T-helper 17 cell (primary cell): ENCODE measurements at places on chromosomes 6 and 20. TPM values are rescaled to one million over a fixed set of nuclear protein-coding genes. Genes with fewer than 3 reads are reported as not detected.

GRCh38 chr6:37169496-37170272 lies at the start of gene PIM1:
PIM1 (plus strand) TSS chr6:37170152; CDS start chr6:37170576, 424 bp downstream.
- H3K27ac ChIP-seq = peak within 1 kb of the TSS; percentile 99
- no peaks in the 10 kb centered on the region for H3K27me3 ChIP-seq
- peaks cover 42% of the 10 kb centered on the region for H3K4me1 ChIP-seq
- H3K36me3 ChIP-seq = peaks cover 18% of the 10 kb centered on the region

GRCh38 chr6:85460154-85460920 lies 10.5 kb downstream of the NT5E start:
- H3K27me3 ChIP-seq = peaks cover 65% of the 10 kb centered on the region
- no peak for DNase-seq
- H3K4me1 ChIP-seq = peaks cover 25% of the 10 kb centered on the region
- H3K27ac ChIP-seq = peak overlapping the region; percentile 67
- peak overlapping the region; percentile 0 for H3K4me3 ChIP-seq
- H3K36me3 ChIP-seq = peaks cover 4% of the 10 kb centered on the region

GRCh38 chr6:166597711-166598440 lies 11.4 kb upstream of the RAMACL start:
- H3K4me3 ChIP-seq = no peak overlapping the region
- no peak for DNase-seq
- peaks cover 5% of the 10 kb centered on the region for H3K36me3 ChIP-seq

PTCHD4 gene
- total RNA-seq = not detected

- H3K4me3 ChIP-seq = no peak overlapping the region
- H3K27ac ChIP-seq = no peak overlapping the region
- no peak for DNase-seq
- H3K27me3 ChIP-seq = peaks cover 12% of the 10 kb centered on the region
- no peaks in the 10 kb centered on the region for H3K36me3 ChIP-seq
- H3K4me1 ChIP-seq = no peaks in the 10 kb centered on the region
Observed at GRCh38 chr6:127392301-127392700, 48.9 kb upstream of the ECHDC1 start.

RWDD2A gene
- 1.8 TPM for total RNA-seq

- no peak overlapping the region for H3K4me3 ChIP-seq
- no peak for DNase-seq
- no peak overlapping the region for H3K27ac ChIP-seq
- peaks cover 19% of the 10 kb centered on the region for H3K4me1 ChIP-seq
- no peaks in the 10 kb centered on the region for H3K36me3 ChIP-seq
Observed at GRCh38 chr20:60269573-60270162, 311.4 kb downstream of the CDH26 start.

GRCh38 chr6:15473741-15474161 lies 189.1 kb downstream of the DTNBP1 start:
- H3K27ac ChIP-seq = no peak overlapping the region
- H3K36me3 ChIP-seq = peaks cover 7% of the 10 kb centered on the region
- H3K4me3 ChIP-seq = no peak overlapping the region
- H3K27me3 ChIP-seq = no peaks in the 10 kb centered on the region
- H3K4me1 ChIP-seq = peaks cover 23% of the 10 kb centered on the region

GRCh38 chr20:63748934-63749270 lies 9.3 kb downstream of the SLC2A4RG start:
- H3K27ac ChIP-seq = peak overlapping the region; percentile 75
- no peaks in the 10 kb centered on the region for H3K27me3 ChIP-seq
- no peak for DNase-seq
- no peaks in the 10 kb centered on the region for H3K36me3 ChIP-seq

GRCh38 chr6:10154251-10154650 lies 260.6 kb downstream of the TFAP2A start:
- no peak overlapping the region for H3K27ac ChIP-seq
- peaks cover 12% of the 10 kb centered on the region for H3K27me3 ChIP-seq
- no peak for DNase-seq
- no peak overlapping the region for H3K4me3 ChIP-seq
- H3K36me3 ChIP-seq = no peaks in the 10 kb centered on the region
